ENCODE measurements at places on chromosomes 6 and 20.

DNA sequence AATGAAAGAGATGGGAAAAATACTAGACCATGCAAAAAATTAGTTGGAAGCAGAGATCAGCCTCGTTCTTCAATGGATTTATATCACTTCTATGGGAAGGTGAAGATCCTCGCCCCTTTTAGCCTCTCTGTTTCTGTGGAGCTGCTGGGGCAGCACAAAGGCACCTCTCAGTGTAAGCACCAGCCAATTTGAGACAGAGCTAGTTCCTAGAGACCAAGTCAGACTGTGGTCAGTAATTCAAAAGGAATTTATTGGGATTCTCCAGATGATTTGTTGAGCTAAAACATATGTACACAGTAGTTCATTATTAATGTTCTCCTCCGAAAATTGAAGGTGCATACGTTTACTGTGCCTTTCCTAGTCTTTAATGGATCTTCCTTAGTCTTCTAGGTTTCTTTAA is 42.4 kb downstream of the SCGN start:
- DNase-seq, result no peak

- DNase-seq, result no peak
These were observed 149.5 kb downstream of the RNF144B start for GRCh38 chr6:18536591-18537055.

DNA sequence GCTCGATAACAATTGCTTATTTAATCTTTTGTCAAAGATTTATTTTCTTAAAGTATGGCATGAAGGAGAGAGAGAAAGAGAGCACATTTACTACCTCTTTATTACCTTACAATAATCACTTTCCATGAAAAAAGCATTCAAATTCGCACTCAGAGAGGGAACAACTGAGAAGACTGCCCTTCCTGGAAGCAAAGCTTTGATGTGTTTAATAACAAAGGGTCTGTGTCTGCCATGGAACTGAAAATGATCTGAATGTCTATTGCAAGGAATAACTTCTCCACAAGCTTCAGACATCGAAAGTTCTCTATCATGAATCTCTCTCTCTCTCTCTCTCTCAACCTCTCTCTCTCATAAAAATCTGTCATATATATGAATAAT is 308.9 kb downstream of the HDGFL1 start:
- no peak for DNase-seq

GRCh38 chr6:81792826-81793225 is 40.3 kb upstream of the TENT5A start:
- peak; percentile 56 for DNase-seq
